ENCODE measurements at places on chromosomes 1 and 21. TPM values are rescaled to one million over a fixed set of nuclear protein-coding genes. Genes with fewer than 3 reads are reported as not detected.

MRPL37 gene
- total RNA-seq, result 60.4 TPM

CDCA8 gene
- 49.3 TPM for total RNA-seq

GRCh38 chr1:89905395-89906058 is 84.7 kb downstream of the LRRC8D start:
- peak; percentile 19 for DNase-seq

GRCh38 chr1:115301438-115302020 is 36.5 kb downstream of the NGF start:
- no peak for DNase-seq

DNA sequence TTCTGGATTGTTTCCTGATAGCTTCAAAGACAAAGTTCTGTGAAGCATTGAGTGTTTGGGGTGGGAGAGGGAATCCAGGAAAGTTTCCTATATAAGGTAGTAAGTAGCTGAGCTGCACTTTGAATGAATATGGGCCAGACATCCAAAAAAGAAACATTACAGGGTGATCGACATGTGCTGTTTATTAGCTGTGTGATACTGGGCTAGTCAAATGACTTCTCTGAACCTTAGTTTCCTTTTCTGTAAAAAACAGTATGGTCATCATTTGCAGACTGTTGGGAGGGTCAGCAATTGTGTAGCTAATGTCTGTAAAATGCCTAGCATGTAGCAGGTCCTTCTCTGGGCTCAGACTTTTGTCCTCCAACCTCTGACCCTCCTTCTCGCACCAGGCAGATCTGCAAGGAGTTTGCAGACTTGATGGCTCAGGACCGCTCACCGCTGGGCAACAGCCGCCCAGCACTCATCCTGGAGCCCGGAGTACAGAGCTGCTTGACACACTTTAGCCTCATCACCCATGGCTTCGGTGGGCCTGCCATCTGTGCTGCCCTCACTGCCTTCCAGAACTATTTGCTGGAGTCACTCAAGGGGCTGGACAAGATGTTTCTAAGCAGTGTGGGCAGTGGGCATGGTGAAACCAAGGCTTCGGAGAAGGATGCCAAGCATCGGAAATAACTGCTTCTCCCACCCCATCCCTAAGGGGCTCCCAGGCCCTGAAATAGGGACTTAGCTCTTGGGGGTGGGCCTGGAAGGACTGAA is 21.1 kb downstream of the TFAP2E start:
- no peak for DNase-seq

DNA sequence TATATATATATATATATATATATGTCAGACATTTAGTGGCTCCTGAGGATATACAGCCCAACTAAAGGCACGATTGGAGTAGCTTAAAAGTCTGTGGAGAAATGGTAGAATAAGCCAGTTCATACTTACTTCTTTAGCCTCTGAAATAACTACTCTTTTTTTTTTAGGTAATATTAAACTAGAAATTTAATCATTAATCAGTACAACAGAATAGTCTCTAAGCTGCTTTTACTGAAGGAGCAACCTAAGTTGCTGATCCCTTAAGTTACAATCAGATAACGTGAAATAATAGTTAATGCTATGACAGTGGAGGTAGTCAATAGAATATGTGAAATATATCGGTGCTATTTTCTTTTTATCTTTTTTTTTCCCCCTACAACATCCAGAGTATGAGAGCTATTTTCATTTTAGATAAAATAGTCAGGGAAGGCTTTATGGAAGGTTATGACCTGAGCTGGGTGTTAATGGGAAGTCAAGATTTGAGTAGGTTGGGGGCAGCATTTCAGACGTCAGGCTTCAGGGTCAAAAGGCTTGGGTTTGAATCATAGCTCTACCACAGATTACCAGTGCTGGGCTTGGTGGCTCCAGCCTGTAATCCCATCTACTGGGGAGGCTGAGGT is 15.6 kb downstream of the ZMPSTE24 start:
- DNase-seq, result no peak

GRCh38 chr1:109493227-109493626 is 667 bp upstream of the CYB561D1 start:
- no peak for DNase-seq
